ENCODE measurements at places on chromosomes 2 and 18.

GRCh38 chr18:68742206-68742605 lies 27.3 kb upstream of the TMX3 start:
- DNase-seq, result no peak

- DNase-seq, result no peak
Measured at GRCh38 chr2:241157841-241158545, 7.7 kb downstream of the PPP1R7 start.

DNA sequence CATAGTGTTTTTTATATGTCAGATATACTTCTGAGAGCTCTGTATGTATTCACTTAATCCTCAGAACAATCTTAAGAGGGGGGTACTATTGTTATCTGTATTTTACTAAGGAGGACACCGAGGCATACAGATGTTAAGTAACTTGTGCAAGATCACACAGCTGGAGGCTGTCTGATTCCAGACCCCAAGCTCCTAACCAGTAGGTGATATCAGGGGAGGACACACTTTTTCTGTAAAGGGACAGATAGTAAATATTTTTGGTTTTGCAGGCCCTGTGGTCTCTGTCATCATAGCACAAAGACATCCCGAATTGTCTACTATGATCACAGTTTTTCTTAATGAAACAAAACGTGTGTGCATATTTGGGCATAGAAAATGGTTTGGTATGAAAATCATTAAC lies 143.7 kb downstream of the LAMA3 start:
- DNase-seq, result no peak

DNA sequence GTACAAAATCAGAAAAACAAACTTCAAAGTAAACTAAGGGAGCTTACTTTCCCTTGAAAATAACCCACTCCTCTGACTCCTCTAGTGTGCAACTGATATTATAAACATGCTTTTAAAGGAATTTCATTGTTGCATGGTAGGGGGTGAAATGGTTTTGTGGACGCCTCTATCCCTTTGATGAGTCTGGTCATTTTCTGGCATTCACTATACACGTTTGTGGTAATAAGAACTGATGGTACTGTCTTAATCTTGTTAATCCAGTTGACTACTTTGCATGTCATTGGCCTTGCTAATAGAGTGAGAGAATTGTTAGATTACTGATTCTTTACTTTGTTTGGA lies 2.8 kb downstream of the INSIG2 start:
- DNase-seq, result no peak

Measured in stimulated activated CD4-positive, alpha-beta T cell treated with anti-CD3 and anti-CD28 coated beads, Interleukin-4, amount 100 ng/mL, for 24 hours (primary cell).